B cell (primary cell): ENCODE measurements at places on chromosomes 3 and 15. TPM values are rescaled to one million over a fixed set of nuclear protein-coding genes. Genes with fewer than 3 reads are reported as not detected.

Gene GP5
- 0.01 and 0.06 TPM in 2 replicates for polyA plus RNA-seq

Gene KBTBD13
- polyA plus RNA-seq = not detected in 2 replicates

Gene SOX14
- not detected in 2 replicates for polyA plus RNA-seq

Gene CSPG5
- polyA plus RNA-seq = 0.04 and 0.06 TPM in 2 replicates

Gene THRB
- polyA plus RNA-seq = 1.2 and 1.8 TPM in 2 replicates

Gene NR2E3
- not detected in 2 replicates for polyA plus RNA-seq

Gene TMEM108
- polyA plus RNA-seq = not detected in 2 replicates

Gene CGNL1
- polyA plus RNA-seq = 0.03 TPM in 1 of 2 replicates, not detected in the other

Gene SGO1
- 1.4 and 2.4 TPM in 2 replicates for polyA plus RNA-seq

Gene GOLGA6L25
- polyA plus RNA-seq = not detected in 2 replicates

Gene DNAH1
- polyA plus RNA-seq = 59.2 and 60.9 TPM in 2 replicates

Gene ITGB5
- 0.15 and 0.76 TPM in 2 replicates for polyA plus RNA-seq

Gene CAPN3
- 101 and 143 TPM in 2 replicates for polyA plus RNA-seq

Gene CAV3
- polyA plus RNA-seq = not detected in 2 replicates

Gene SV2B
- polyA plus RNA-seq = 0.03 TPM in 1 of 2 replicates, not detected in the other

Gene SPINK8
- not detected in 2 replicates for polyA plus RNA-seq

DNA sequence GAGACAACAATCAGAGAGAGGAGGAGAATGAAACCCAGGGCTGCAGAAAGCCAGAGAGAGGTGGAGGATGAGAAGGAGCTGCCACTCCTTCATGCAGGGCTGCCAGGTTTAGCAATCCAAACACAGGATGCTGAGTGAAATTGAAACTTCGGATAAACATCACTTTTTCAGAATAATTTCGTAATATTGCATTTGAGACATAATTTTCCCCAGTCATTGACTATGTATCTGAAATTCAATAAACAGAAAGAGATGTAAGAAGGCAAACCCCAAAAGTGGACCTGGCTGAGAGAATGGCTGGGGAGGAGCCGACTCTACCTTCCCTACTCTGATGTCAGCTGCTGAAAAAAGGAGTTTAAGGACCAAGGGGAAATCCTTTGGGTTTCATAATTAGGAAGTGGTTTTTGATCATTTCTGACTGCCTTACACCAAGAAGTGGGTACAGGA is 33.8 kb downstream of the SLC9A9 start:
- DNase-seq = no peak

DNA sequence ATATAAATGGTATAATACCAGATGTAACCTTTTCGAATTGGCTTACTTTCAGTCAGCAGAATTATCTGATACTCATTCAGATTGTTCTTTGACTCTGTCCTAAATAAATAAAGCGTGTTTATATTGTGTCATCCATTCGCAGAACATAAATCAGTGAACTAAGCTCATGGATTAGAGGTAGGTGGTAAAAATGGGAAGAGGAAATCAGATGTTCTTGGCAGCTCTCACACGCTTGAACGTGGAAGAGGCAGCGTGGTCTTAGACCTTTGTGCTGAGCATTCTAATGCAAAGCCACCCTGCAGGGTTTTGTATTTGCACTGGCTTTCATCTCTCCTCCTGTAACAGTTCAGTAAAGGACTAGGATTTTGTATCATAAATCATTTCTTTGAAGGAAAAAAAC is 441.4 kb downstream of the GABRG3 start:
- no peak for DNase-seq

DNA sequence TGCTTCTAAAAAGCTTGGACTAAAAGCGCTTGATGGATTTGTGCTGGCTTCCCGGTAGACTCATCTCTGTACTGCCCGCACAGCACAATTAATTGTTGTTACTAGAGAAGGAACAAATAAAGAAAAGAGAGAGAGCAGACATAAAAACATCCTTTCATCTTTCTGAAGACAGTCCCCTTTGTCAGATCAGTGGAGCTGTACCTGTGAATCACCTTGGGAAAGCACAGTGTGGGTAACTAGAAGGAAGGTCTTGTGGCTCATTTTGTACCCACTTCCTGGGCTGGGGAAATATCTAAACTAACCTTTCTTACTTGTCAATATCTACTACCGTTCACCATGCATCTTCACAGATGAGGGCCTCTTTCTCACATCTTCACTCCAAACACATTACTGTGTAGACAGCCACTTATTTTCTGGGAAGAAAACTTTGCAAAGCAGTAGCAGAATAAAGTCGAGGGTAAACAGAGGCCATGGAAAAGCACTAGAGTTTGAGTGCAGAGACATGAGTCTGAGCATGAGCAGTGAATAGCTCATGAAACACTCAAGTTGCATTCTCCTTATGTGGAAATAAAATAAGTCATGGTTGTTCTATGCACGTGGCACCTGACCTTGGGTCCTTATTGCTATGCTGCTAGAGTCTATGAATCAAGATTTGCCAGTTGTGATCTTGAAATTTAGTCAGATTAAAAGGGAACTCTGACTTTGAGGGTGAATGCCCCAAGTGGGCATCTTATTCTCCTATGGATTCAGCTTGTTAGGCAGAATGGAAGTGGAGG is 169.3 kb downstream of the LPP start:
- no peak for DNase-seq

DNA sequence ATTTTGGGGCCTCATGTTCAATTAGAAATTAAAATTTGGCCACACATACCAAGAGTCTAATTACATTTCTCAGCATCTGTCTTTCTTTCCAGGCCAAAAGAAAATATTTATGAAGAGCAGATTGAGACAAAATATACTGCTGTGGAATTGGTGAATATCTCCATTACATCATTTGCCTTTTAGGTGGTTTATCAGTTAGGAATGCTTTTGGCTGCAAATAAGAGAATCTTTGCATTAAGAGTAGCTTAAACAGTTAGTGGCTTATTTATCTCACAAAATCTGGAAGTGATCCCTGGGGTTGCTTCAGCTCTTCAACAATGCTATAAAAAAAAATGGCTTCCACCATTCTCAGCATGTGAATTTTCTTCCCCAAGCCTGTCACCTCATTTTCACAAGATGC is 308.7 kb downstream of the MAGI1 start:
- DNase-seq = no peak

- DNase-seq = no peak
Measured at GRCh38 chr3:37198996-37199395, 24.6 kb upstream of the LRRFIP2 start.

- no peak for DNase-seq
Measured at GRCh38 chr15:65038836-65039235, 6.4 kb upstream of the SLC51B start.

DNA sequence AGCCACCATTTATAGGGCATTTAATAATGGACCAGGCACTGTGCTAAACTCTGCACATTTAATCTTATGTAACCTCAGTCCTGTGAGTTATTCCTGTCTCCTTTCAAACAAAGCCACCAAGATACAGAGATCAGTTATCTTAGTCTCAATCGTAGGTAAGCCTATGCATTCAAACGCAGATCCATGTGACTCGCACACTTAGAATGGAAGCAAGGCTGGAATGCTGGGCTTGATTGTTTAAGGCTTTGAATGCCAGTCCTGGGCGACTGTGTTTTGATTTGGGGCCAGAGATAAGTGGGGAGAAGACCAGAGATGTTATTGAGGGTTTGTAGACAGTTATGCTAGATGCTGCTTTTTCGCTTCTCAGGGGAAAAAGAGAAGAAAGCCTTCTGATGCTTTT is 22.2 kb downstream of the MED12L start:
- no peak for DNase-seq

DNA sequence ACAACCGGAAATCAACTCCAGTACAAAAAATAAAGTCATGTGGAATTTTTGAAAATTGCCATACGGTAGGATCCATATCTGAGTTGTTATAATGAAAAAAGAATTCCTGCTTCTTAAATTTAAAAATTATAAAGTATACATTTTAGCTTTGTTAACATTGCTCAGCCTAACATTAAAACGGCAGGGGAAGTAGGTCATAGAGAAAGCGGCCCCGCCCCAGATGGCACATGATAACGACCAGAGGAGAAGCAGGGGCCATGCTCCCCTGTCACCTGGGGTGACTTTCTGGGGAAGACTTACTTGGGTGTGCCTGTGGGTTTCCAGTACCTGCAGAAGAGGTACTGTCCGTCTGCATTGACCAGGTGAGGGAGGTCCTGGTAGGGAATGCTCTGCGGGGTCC is 921 bp downstream of the MGLL start:
- DNase-seq = peak; percentile 38

GRCh38 chr15:28096411-28096669 is 2.8 kb downstream of the OCA2 start:
- no peak for DNase-seq

GRCh38 chr15:100111125-100112060 is 230.4 kb downstream of the ADAMTS17 start:
- DNase-seq = no peak

- no peak for DNase-seq
Measured at GRCh38 chr3:52093756-52094545, 37.6 kb upstream of the DUSP7 start.

- DNase-seq = no peak
Measured at GRCh38 chr15:46676233-46677206, 1040.8 kb upstream of the SEMA6D start.

GRCh38 chr15:92653836-92654539 is 1.6 kb downstream of the FAM174B start:
- no peak for DNase-seq

GRCh38 chr3:184372911-184373310 is 5.1 kb downstream of the THPO start:
- DNase-seq = no peak
